ENCODE measurements at places on chromosomes 12 and 14. TPM values are rescaled to one million over a fixed set of nuclear protein-coding genes. Genes with fewer than 3 reads are reported as not detected.

The GPD1 gene
- total RNA-seq, result 1.3 TPM

The CD69 gene
- not detected for total RNA-seq

The TSHR gene
- not detected for total RNA-seq

The RNASE1 gene
- total RNA-seq, result 1.3 TPM

The PRKCH gene
- 37.1 TPM for total RNA-seq

The PAPLN gene
- total RNA-seq, result 25.0 TPM

The LRCOL1 gene
- total RNA-seq, result not detected

The GRIN2B gene
- not detected for total RNA-seq

The CFAP251 gene
- total RNA-seq, result 0.09 TPM

The E2F7 gene
- total RNA-seq, result 0.47 TPM

The B3GNT4 gene
- total RNA-seq, result not detected

The OVCH1 gene
- total RNA-seq, result 0.17 TPM

The BCL2L14 gene
- not detected for total RNA-seq

The KRT3 gene
- total RNA-seq, result not detected

The CLMN gene
- total RNA-seq, result 0.35 TPM

The IKZF4 gene
- 10.4 TPM for total RNA-seq

The LRRC10 gene
- total RNA-seq, result not detected
